Activated T-helper 2 cell treated with anti-CD3 and anti-CD28 coated beads, Interferon-gamma antibody, Interleukin-2, Interleukin-4, amounts not matched to agents 10 μg/mL and 5 μg/mL and 100 μg/mL, durations not matched to agents 14 hours and 24 hours and 36 hours (primary cell): ENCODE measurements at places on chromosomes 11 and 22. TPM values are rescaled to one million over a fixed set of nuclear protein-coding genes. Genes with fewer than 3 reads are reported as not detected.
A peak's percentile ranks its signal among the peaks of the same experiment; 100 is the strongest.

GRCh38 chr11:27349919-27350318 is 13.1 kb downstream of the CCDC34 start:
- no peak for DNase-seq

Gene ST13
- total RNA-seq = 194 and 201 TPM in 2 replicates

Gene CLMP
- 0.05 and 0.11 TPM in 2 replicates for total RNA-seq

Gene HBB
- not detected in 2 replicates for total RNA-seq

DNA sequence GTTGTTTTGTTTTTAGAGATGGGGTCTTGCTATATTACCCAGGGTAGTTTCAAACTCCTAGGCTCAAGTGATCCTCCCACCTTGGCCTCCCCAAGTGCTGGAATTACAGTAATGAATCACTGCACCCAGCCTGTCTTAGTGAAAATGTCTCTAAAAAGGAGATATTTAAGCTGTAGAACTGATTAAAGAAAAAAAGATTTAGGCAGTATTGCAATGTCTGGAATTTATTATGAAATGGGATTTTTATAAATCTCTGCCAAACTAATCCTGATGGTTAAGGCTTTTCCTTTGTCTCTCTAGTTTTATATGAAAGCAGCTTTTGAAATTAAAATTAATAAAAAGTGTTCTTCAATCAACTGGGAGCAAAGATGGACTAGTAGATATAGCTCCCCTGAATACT is 2.1 kb downstream of the PLAAT3 start:
- no peak for DNase-seq

Gene BRSK2
- total RNA-seq = 1.5 and 1.6 TPM in 2 replicates

- no peak for DNase-seq
These were observed 11.5 kb downstream of the CSNK1E start for GRCh38 chr22:38305471-38306448.

Gene USH1C
- not detected in 2 replicates for total RNA-seq

Gene GTSE1
- total RNA-seq = 46.1 and 47.7 TPM in 2 replicates

Gene GAB4
- 0.07 TPM in 1 of 2 replicates, not detected in the other for total RNA-seq

Gene PLEKHB1
- 1.2 and 1.4 TPM in 2 replicates for total RNA-seq

Gene CYP2D6
- total RNA-seq = 3.5 and 3.6 TPM in 2 replicates

- DNase-seq = no peak
These were observed 2.7 kb downstream of the PLXNB2 start for GRCh38 chr22:50304528-50305392.

DNA sequence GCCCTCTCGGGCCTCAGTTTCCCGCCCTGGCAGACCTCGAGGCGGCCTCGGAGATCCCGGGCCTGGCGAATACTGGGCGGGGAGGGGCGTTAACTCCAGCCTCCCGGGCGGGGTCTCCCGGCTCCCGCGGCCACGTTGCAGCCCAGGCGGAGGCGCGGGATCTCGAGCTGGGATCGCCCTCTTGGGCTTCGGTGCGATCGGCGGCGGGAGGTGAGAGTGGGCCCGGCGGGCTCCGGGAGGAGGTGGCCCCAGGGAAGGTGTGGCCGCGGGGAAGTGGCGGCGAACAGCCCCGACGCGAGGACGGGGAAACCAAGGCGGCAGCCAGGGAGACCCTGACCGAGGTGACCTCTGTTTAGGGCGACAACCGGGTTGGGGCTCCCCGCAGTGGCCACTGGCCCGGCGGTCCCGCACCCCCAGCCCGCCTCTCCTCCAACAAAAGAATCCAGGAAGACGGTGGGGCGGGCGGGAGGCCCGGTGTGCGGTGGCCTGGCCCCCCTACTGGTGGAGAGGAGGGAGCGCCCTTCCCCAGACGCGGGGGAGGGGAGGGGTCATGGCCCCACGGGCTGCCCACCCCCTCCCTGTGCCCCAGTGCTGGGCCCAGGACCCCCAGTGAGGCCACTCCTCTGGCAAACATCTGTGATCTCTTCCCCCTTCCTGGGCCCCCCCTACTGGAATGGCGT is at the start of gene PHETA2:
PHETA2 (plus strand) TSS at position 117 of the 680 bp plus-strand sequence. CDS start 3,046 bp downstream, outside the sequence.
- peak; percentile 52 for DNase-seq

DNA sequence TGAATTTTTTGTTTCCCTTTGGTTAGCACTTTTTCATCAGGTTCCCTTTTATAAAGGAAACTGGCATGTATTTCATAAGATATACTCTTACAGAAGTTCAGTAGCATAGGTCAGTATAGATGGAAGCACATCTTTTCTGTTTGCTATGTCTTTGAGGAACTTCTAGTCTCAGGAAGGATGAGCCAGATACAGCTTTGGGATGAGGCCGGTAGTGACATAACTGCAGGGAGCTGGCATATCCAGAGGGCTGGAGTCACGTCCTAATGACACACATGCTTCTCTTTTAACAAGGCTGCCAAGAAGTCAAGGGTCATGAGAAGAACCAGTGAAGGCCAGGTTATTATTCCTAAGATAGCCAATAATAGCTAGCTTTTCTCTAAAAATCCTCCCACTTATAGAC is 33.3 kb upstream of the ADSL start:
- DNase-seq = no peak

Gene RASL10A
- total RNA-seq = 0.46 and 0.52 TPM in 2 replicates

DNA sequence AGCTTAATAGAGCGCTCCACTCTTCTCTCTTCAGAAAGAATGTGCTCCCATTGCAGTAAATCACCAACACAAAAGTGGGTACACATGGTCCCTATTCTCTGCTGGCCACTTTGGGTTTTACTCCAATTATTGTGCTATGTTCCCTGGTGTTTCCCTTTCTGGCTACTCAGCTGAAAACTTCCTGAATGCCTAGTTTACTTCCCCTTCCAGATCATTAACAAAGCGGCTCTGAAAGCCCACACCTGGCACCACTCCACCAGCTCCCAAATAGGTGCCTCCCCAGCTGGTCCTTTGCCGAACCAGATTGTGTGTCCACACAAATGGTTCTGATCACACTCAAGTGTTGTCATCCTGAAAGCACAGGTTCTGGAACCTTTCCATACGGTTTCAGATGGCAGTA is 443.7 kb downstream of the NTM start:
- DNase-seq = no peak

Gene P2RY6
- not detected in 2 replicates for total RNA-seq

Gene CRYBB3
- total RNA-seq = 0.21 and 0.23 TPM in 2 replicates

Gene C11orf52
- total RNA-seq = not detected in 2 replicates

Gene FOLH1
- total RNA-seq = not detected in 2 replicates

Gene DNAJB7
- total RNA-seq = not detected in 2 replicates

GRCh38 chr22:27075028-27075678 is 417.8 kb downstream of the MIAT start:
- no peak for DNase-seq

Gene OR51B5
- total RNA-seq = not detected in 2 replicates

Gene MPEG1
- 0.05 TPM in 1 of 2 replicates, not detected in the other for total RNA-seq

Gene TMEM134
- total RNA-seq = 58.5 and 62.0 TPM in 2 replicates

Gene KCNQ1OT1
- 0.68 and 0.74 TPM in 2 replicates for total RNA-seq

DNA sequence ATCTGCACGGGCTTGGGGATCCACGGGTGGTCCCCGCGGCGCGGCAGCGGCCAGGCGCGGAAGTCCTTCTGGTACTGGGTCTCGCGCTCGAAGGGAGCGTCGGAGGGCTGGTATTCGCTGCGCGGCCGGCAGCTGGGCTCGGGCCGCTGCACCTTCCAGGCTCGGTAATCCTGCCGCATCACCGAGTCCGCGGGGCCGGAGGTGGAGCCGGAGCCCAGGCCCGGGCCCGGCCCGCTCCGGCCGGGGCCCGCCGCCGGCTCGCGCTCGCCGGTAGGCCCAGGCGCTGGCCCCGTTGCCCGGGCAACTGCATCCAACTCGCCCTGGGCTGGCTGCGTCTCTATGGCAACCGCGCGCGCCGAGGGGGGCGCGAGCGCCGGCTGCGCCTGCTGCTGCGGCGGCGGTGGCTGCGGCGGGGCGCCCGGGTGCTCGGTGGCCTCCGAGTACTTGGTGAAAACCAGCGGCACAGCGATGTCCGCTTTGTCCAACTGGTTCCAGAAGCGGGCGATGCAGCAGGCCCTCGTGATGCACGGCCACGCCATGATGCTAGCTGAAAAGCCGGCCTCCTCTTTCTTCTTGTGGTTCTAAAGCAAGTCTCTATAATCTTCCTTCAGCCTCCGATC is 897 bp downstream of the MAP6 start:
- peak; percentile 29 for DNase-seq

- no peak for DNase-seq
These were observed 73.8 kb upstream of the CRYBB3 start for GRCh38 chr22:25125693-25126357.

- DNase-seq = no peak
These were observed 238.3 kb downstream of the CTTN start for GRCh38 chr11:70636659-70637058.

GRCh38 chr11:14894657-14895598 is 2.9 kb upstream of the CYP2R1 start:
- DNase-seq = no peak

Gene TMEM86A
- total RNA-seq = 0.11 and 0.55 TPM in 2 replicates

DNA sequence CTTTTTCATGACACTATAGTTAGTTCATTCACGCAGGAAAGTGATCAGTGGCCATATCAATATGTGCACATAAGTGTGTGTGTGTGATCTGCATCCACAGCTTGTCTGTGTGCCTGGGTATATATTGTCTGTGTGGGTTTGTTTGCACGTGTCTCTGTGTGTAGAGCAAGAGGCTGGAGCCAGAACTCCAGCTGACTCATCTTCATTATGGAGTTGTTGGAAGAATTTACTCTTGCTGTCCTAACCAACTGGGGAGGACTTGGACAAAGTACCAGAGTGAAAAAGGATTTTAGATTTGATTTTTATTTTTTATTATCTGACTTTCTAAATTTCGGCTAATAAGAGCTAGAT is 63.9 kb downstream of the TP53I11 start:
- no peak for DNase-seq

DNA sequence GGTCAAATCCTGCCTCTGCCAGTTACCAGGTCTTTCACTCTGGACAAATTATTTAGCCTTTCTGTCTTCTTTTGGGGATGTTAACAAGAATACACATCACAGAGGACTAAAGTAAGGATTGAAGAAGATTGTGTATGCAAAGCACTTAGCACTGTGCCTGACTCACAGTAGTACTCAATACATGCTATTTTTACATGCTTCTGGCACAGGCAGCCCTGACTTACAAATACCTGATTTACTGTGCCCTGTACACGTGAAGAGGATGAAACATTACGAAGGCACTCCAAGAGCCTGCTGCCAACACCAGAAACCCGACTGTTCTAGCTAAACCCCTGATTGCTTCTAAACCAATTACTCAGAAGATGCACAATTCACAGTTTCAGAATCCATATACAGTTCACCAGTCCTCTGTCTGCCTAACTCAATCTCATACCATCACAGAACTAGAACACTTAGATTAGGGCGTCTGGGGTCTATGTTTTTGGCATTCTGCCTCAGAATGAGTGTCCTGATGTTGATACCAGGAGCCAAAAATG is 300.9 kb upstream of the DDI1 start:
- DNase-seq = no peak

Gene JAM3
- 2.4 and 3.4 TPM in 2 replicates for total RNA-seq

Gene SCT
- total RNA-seq = not detected in 2 replicates

GRCh38 chr11:64745189-64745520 is 1.2 kb upstream of the RASGRP2 start:
- DNase-seq = peak; percentile 88

Gene ZC3H7B
- total RNA-seq = 64.7 and 66.0 TPM in 2 replicates

DNA sequence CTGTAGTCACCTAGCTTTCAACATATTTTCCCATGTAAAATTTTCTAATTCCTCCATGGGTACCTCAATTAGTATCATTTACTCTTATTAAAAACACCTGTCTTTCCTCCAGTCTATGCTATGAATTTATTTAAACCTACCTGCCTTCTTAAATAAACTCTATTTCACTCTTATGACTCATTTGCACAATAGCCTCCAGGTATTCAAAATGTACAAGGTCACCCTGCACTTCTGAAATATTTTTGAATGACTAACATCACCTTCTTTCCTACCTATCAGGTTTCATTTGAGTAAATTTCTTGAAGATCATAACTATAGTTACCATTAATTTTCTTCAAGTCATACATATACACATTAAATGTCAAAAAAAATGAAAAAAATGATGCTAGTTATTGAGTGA is 939.7 kb downstream of the DLG2 start:
- DNase-seq = no peak

DNA sequence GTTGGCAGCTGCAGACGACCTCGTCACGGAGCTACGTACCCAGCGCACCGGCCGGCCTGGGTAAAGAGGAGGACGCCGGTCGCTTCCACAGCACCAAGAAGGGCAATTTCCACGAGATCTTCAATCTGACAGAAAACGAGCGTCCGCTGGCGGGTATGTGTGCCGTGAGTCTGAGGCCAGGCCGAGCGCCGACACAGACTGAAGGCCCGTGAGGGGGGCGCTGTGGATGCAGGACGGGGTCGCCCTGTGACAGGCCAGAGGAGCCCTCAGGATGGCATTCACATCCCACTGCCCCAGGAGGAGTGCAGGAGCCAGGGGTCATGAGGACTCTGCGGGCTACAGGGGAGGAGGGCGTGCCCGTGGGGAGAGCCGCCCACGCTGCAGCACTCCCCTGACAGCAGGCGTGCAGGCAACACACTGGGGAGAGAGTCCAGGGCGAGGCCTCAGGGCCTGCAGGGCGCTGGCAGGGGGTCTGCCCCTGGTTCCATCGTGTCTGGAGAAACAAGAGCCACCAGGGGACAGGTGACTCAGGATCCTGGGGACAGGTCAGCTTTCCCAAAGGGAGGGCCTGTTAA is 53.6 kb downstream of the GRAMD4 start:
- no peak for DNase-seq
